CD8-positive, alpha-beta memory T cell (primary cell): ENCODE measurements at places on chromosomes 7 and 10. TPM values are rescaled to one million over a fixed set of nuclear protein-coding genes. Genes with fewer than 3 reads are reported as not detected.

Gene LIPN
- not detected for total RNA-seq

Gene HABP2
- total RNA-seq, result not detected

Gene AKR1D1
- total RNA-seq, result not detected

Gene C10orf67
- total RNA-seq, result not detected

Gene MASTL
- total RNA-seq, result 22.6 TPM

- no peak for DNase-seq
These were observed 533.0 kb upstream of the GALNT17 start for GRCh38 chr7:70598976-70599375.

DNA sequence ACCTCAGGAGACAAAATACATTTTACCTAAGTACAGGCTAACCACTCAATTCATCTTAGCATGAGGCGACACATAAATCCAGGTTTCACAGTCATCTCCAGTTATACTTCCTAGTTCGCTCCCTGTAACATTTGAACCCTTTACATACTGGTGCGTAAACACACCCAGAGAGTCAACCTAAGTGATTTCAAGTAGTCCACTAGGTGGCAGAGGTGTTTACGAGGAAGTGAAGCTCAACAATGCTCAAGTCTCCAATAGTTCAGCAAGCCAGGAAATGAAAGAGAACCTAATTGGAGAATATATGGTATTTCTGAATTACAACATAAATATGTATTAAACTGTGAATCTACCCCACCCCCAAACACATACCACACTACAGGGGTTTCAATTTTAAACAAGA lies 76.3 kb upstream of the ABCB5 start:
- no peak for DNase-seq

DNA sequence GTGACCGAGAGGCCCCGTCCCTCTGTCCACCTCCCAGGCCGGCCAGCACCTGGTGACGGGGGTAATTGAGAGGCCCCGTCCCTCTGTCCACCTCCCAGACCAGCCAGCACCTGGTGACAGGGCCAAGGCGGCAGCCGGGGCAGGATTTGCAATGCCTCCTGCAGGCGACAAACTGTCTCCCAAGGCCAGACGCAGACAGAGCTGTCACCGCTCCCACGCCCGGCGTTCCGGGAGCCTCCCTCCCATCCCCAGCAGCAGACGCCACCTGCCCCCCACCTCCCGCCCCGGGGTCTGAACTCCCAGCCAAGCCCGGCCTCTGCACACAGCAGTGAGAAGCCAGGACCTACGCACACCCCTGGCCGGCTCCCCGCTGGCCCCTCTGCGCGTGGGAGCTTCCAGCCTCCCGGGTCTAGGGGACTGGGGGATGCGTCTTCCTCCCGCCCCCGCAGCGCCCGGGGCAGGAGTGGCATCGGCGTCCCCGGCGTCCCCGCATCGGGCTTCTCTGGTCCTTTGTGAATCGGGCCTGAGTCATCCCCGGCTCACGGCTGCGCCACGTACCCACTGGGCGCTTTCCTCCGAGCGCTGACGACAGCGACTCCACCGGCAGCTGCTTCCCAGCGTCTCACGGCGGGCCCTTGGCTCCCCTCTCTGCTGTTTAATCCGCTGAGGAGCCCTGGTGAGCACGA lies 95.1 kb upstream of the DIP2C start:
- no peak for DNase-seq

- DNase-seq, result no peak
These were observed 60.3 kb downstream of the SLC16A12 start for GRCh38 chr10:89475125-89475524.

DNA sequence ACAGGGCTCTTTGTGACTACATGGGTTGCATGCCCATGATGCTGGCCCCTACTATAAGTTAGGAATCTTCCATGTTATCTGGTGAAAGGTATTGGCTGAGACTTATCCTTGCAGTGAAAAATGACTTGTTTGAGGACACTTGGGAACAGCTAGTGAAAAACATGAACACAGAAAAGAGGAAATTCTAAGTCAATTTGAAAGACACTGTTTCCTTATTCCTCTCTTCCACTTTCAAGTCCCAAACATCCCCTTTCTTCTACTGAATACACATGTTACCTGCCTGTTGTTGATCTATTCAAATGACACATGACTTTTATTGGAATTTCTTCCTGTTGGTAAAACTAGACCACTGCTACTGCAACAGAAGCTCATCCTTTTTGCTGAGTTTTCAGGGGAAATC lies 29.5 kb upstream of the PRKCQ start:
- DNase-seq, result no peak

GRCh38 chr7:8615019-8615418 lies 181.6 kb downstream of the NXPH1 start:
- DNase-seq, result no peak

DNA sequence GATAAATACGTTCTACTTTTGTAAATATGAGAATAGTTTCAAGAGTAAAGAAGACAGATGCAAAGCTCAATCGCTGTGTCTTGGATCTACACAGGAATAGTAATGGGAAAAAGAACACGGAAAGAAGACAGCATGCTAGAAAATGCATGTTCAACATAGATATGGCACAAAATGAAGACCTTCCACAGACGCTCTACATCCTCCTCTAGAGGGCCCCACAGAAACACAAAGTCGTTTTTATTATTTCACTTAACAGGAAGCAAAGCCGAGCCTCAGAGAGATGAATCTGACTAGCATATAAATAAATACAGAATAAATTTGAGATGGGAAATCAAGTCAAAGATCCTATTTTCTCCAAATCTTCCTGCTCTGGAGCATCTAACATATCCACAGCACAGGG lies 292.6 kb downstream of the PARD3 start:
- no peak for DNase-seq

DNA sequence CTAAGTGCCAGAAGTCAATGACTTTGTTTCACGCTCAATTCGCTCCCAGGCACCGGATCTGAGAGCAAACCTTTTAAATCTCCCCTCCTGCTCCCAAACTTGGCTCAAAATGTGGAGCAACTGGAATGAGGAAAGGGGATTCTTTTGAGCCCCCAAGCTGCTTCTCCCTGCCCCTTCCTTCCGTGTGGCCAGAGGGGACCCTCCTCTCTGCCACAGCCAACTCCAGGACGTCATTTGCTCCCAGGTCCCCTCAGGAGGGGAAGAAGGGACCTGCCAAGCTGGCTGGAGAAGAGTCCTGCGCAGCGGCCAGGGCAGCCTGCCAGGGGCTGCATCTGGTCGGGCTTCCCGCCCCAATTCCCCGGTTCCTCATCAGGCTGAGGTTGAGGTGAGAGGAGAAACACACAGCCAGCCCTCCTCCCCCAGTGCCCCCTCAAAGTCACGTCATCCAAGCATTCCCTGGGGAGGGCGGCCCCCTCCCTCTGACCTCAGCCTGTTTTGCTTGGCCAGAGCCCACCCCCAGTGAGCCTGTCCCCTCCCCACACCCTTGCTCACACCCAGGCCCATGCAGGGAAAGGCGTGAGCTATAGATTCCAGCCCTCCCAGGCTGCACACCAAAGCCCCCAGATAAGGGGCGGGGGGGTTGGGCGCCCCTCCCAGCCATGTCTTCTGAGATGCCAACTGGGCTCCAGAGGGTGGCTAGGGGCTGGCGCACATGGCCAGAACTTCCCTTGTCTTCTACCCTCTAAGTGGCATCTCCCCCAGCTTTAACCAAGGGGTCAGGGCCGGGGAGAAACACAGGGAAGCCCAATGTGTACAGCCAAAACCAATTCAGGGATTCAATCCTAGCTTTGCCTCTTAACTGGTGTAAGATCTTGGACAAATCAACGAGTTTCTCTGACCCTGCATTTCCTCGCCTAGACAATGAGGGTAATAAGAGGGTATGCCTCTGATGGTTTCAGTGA lies 35.0 kb downstream of the SH3PXD2A start:
- no peak for DNase-seq
